Ureter (tissue), 1 donor: ENCODE measurements at places on chromosomes 7 and 10. TPM values are rescaled to one million over a fixed set of nuclear protein-coding genes. Genes with fewer than 3 reads are reported as not detected.

DNA sequence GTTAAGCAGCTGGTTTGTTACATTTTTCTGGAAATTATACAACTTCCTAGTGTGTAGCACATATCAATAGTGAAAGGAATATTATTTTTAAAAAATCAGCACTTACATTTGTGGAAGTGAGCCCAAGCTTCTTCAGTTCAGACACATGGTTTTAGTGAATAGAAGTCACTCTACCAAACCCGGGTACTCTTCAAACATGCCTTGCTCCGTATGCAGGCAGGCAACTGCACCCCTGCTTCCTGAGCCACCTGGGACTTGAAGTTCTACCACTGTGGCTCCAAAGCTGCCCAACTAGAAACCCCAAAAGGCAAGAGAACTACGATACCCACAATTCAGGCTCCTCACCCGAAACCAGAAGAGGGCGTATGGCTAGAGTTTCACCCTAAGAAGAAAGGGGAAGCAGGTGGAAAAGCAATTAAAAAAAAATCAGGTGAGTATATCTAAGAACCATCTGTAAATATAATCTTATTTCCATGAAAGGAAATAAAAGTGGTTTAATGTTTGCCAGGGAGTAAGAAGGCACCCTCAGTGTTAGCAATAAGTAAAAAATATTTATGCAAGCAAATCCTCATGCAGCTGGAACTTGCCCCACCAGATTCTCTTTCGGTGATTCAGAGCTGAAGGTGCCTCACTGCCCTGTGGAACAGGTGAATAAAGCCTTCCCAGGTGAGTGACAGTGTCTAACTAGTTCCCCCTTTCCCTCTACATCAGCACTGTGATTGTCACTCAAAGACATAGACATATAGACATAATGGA is at the start of gene MACC1:
Gene MACC1, minus strand, starts transcription at position 192 of the 756 bp plus-strand sequence. CDS start 55,522 bp downstream, outside the sequence.
- DNase-seq = peak; percentile 77

GRCh38 chr7:112723416-112723815 is 66.8 kb downstream of the TMEM168 start:
- no peak for DNase-seq

DNA sequence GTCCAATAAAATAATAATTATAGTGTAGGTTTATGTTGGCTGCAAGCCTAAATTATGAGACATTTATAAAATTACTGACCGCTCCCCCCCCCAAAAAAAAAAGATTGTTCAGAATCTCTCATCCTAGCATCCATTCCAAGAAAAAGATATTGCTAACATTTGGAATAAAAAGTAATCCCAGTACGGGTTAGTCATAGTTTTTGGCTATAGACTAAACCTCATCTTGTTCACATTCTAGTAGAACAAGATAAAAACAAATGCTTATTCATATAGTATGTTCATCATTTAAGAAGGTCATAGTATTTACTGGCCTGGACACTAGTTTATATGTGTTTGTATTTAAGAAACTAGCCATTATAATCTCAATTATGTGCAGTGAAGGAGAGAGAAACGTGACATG is 44.0 kb downstream of the ADK start:
- DNase-seq = no peak

NRCAM gene
- total RNA-seq = 3.6 TPM

GRCh38 chr7:18347170-18347569 is 148.4 kb upstream of the HDAC9 start:
- no peak for DNase-seq

GRCh38 chr10:21749788-21750187 is 215.8 kb downstream of the MLLT10 start:
- no peak for DNase-seq

DNA sequence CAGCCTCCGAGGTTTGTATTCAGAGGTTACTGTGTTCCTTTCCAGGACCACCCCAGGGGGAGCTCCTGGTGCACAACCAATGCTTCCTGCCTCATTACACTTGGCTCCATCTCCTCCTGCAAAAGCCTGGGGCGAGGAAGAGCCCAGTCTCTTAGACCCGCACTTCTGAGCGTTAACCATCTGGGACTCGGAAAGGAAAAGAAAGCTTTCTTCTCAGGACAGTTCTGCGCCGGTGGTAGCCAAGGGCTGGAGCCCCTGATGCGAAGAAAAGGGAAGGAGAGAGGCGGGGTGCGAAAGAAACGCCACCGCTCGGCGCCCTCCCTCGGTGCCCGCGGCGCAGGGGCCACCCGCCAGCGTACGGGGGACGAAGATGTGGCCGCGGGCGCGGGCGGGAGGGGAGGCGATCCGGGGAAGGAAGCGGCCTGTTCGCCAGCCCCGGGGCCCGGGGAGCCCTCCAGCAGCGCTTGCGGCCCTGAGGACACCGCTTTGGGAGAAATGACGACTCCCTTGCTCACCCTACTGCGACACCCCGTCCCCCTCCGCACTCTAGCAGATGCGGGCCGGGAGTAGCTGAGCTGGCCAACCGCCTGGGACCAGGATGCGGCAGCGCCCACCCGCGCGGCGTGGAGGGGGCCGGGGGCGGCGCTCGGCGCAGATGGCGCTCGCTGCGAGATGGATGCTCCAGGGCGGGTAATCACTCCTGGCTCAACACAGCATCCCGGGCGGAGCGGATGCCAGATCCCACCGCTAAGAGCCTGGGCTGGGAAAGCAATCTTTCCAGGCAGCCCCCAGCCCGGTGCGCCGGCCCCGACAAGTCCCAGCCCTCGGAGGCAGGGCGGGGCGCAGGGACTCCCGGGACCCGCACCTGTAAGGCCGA is 1.3 kb downstream of the NRCAM start:
- no peak for DNase-seq

CCDC201 gene
- not detected for total RNA-seq

GRCh38 chr10:49273082-49273465 is 25.9 kb upstream of the C10orf71 start:
- DNase-seq = no peak

DNA sequence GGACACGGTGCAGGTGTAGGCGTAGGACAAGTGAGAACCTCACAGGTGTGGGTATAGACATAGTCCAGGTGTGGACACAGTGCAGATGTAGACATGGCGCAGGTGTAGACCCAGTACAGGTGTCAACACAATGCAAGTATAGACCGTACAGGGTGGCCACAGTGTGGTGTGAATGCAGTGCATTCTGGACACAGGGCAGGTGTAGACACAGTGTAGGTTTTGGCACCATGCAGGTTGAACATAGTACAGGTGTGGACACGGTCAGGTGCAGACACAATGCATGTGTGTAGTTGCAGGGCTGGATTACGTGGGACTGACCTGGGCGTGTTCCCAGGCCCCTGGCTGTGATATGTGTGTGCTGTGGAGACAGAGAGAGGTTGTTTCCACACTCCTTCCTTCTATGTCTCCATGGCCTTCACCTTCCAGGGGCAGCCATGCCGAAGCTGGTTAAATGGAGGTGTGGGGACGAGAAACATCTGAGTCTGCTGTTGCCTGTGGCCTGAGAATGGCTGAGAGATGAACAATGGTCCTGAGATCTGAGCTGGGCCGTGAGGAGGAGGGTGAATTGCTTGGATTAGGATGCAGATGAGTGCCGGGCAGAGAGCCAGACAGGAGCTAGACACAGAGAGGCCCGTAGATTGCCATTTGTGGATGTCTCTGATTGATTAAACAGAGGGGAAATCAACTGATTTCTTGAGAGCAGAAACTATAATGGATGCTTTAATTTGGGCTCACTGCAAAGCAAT is 343.9 kb upstream of the SHH start:
- no peak for DNase-seq

CALD1 gene
- total RNA-seq = 389 TPM

BEND7 gene
- 22.5 TPM for total RNA-seq
